ENCODE measurements at places on chromosomes 2 and 18.

GRCh38 chr18:6248017-6248416 is 166.7 kb downstream of the L3MBTL4 start:
- no peak for DNase-seq

GRCh38 chr2:8538931-8539621 is 142.8 kb upstream of the ID2 start:
- DNase-seq = no peak

GRCh38 chr2:68282811-68283418 is 30.6 kb upstream of the PPP3R1 start:
- peak; percentile 63 for DNase-seq

- no peak for DNase-seq
These were observed 91.6 kb upstream of the MAP4K3 start for GRCh38 chr2:39528701-39529100.

GRCh38 chr2:1835581-1836201 is 91.4 kb upstream of the PXDN start:
- no peak for DNase-seq

GRCh38 chr2:217830807-217831206 is 172.0 kb downstream of the TNS1 start:
- DNase-seq = no peak

DNA sequence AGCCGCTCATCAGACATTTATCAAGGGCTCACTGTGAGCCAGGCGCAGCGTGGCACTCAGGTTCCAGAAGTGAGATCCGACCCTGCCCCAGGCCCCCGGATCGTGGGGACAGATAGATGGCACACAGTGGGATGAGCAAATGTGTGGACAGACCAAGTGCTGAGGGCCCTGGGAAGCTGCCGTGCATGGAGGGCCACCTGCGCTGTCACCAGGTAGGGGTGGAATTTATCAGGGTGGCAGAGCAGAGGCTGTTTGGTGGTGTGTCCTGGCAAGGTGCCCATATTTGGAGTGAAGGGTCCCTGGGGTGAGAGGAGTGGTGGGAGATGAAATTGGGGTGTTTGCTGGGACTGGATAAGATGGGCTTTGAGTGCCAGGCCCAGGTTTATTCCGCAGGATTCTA is 92.8 kb upstream of the HS6ST1 start:
- DNase-seq = no peak

GRCh38 chr2:34912084-34912483 is 1313.0 kb upstream of the FAM98A start:
- no peak for DNase-seq

- peak; percentile 53 for DNase-seq
These were observed 141.9 kb upstream of the CTAGE1 start for GRCh38 chr18:22559414-22560274.

DNA sequence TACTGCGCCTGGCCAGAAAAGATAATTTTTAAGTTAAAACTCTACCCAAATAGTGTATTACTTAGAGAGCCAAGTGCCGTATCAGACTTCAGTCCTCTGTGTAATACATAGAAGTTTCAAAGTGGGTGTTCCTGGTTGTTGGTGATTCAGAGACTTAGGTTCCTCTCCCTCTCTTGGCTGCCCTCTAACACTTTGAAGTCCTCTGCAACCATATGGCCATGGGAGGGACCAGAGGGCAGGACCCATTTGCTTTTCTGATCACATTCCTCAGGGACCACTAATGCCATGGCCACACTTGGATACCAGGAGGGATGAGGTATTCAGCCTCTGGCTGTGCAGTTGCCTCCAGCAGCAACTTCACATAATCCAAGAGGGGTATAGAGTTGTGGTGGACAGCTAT is 131.5 kb downstream of the CAPN13 start:
- no peak for DNase-seq
